Stimulated activated CD4-positive, alpha-beta T cell treated with anti-CD3 and anti-CD28 coated beads, Interleukin-15, amount 100 ng/mL, for 48 hours (primary cell): ENCODE measurements at places on chromosomes 6 and 20.

GRCh38 chr6:53896196-53896595, 101.4 kb downstream of the LRRC1 start:
- no peak for DNase-seq

- DNase-seq = no peak
Observed at GRCh38 chr20:24111858-24112257, 123.3 kb upstream of the GGTLC1 start.

GRCh38 chr6:170206317-170206621, 84.6 kb downstream of the DLL1 start:
- DNase-seq = no peak

DNA sequence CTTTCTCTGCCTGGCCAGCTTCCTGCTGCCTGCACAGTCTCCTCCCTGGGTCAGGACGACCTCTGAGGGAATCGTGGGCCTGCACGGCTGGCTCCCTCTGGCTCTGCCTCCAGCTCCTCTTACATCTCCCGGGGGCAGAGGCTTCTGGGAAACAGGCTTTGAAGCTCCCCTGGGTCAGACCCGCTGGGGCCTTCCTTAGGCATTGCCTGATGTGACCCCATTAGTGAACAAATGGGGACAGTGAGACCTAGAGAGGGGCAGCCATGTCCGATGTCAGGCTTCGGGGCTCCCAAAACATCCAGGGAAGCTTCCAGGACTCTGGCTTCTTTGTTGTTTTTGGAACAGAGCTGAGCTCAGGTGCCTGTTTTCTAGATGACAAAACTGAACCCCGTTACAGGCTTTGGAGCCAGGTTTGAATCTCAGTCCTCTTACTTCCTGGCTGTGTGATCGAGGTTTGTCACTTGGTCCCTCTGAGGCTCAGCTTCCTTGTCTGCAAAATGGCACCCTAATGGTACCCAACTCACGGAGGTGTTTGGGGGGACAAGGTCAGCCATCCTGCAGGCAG, 94.3 kb downstream of the CEBPB start:
- no peak for DNase-seq

DNA sequence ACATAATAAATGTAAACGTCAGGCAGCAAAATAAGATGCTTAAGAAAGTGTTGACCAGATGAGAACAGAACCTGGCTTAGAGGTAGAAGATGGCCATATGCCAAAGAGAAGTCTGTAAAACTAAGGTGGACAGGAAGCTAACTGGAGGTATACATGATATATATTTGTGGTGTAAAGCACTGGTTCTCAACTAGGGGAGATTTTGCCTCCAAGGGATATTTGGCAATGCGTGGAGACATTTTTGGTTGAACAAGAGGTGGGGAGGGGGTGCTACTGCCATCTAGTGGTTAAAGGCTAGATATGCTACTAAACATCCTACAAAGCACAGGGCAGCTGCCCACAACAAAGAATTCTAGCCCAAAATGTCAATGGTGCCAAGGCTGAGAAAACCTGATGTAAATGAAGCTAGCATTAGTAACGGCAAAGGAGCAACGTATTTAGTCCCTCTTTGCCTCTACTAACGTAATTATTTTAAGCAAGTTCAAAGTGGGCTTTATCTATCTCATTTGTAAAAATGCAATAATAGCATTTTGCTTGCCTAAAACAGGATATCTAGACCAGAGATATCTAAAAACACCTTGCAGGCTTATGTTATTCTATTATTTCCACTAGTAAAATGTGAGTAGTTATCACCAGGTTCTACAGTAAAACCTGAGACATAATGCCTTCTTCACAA, 182.6 kb downstream of the RNGTT start:
- peak; percentile 42 for DNase-seq

GRCh38 chr6:105977934-105978504, 108.1 kb upstream of the PRDM1 start:
- no peak for DNase-seq

DNA sequence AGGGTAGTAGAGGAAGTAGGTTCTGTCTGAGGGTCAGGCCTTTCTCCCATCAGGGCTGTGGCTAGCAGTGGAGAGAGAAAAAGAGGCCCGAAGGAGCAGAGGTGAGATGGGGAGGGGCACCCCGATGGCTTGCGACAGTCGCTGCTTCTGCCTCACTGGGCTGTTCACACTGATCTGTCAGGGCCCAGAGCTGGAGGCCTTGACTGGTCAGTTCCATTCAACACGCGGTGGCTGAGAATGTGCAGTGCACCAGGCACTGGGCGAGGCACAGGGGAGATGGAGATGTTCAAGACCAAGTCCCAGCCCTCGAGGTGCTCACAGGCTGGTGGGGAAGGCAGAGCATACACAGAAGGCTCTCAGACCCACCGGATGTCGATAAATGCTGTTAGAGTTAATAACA, 21.4 kb downstream of the SLC12A5 start:
- DNase-seq = no peak

DNA sequence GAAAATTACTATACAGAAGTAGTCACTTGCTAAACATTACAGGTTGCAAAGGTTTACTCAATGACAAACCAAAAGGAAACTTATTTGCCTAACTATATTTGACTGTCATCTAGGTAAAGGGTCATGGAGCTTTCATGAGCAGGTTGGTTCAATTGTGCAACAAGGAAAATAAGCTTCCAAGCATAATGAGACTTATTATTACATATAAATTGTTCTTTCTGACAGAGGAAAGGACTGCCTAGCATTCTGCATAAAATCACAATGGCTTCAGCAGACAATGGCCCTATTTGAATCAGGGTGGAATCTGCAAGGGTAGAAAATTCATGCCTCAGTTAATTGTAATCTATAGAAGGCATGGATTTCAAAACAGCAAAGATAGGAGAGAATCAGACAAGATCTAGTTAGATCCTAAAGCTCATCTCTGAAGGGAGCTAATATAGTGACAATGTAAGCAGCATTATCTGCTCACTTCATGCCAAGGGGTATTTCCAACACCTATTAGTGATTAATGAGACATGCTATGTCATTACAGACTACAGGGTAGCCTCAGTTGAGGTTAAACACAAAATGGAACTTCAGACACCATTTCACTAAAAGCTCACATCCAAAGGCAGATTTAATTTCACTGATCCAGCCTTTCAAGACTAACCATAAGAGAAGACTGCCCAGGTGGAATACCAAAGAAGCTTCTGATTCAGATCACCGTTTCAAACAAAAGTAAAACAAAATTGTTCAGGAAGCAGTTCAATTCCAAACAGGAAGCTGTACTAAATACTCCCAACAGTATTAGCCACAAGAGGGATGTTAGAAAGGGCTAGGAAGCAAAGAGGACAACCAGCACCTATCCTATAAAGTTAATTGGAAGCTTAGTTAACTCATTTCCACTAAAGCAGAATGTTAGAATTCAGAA, 8.5 kb downstream of the STAU1 start:
- DNase-seq = no peak

GRCh38 chr6:4545893-4546292, 230.3 kb upstream of the CDYL start:
- no peak for DNase-seq

GRCh38 chr20:8756410-8756809, 312.5 kb upstream of the PLCB4 start:
- DNase-seq = no peak

DNA sequence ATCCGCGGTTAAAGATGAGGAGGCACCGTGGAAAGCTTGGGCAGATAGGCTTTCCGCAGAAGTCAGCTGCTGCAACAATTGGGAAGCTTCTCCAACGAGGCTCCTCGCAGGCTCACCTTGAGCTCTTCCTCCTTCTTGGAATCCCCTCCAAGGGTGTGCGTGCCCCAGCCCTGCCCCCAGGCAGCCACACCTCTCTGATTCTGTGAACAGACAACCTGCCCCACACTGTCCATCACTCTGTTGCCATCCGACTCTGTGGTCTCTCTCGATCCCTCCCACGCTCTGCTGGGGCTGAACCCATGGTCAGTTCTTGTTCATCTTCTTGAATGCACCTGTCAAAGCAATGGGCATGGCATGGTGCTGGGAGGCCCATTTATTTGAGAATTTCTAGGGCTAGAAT, 31.5 kb downstream of the PACSIN1 start:
- DNase-seq = no peak

- no peak for DNase-seq
Observed at GRCh38 chr20:52039790-52040189, 151.8 kb downstream of the ZFP64 start.

DNA sequence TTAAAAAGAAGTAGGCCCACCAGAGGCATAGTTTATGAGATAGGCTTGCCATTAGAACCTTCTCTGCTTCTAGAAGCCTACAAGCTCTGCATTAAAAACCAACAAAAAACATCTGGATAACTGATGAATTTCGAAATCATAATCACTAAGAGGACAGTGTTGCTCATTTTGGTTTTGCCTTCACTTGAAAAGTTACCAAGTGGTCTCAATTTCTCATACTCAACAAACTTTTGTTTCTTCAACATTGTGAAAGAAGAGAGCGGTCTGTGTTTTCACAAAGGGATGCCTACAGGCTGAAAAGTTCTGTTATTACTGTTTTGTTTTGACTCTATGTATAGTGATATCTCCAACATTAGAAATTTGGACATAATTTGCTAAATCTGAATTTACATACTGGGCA, 98.9 kb downstream of the PDSS2 start:
- DNase-seq = no peak

- no peak for DNase-seq
Observed at GRCh38 chr6:125974214-125974866, 12.0 kb upstream of the TRMT11 start.

- DNase-seq = no peak
Observed at GRCh38 chr6:157595768-157596167, 214.8 kb downstream of the ZDHHC14 start.
